Stimulated activated effector memory CD8-positive, alpha-beta T cell treated with anti-CD3 and anti-CD28 coated beads, Interleukin-12 subunit alpha, Interleukin-12 subunit beta, amount 100 ng/mL, for 72 hours (primary cell): ENCODE measurements at places on chromosomes 16 and 17.

- DNase-seq: no peak
Measured at GRCh38 chr17:73256220-73256619, 5.5 kb downstream of the CPSF4L start.

DNA sequence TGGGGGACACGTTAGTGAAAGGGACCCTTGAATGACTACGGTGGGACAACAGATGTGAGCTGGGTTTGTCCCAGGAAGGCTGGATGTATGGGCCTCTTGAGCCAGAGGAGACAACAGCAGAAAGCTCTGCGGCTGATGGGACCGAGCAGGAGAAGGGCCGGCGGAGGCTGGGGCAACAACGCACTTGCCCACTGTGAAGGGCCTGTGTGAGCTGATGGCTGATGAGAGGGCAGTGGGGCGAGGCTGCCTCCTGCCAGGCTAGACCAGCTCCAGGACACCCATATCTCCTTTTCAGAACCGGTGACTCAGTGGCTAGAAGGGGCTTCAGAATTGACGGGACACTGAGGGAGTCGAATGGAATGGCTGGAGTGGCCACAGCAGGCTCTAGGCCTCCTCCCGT lies 250.1 kb downstream of the SEC14L1 start:
- DNase-seq: no peak

DNA sequence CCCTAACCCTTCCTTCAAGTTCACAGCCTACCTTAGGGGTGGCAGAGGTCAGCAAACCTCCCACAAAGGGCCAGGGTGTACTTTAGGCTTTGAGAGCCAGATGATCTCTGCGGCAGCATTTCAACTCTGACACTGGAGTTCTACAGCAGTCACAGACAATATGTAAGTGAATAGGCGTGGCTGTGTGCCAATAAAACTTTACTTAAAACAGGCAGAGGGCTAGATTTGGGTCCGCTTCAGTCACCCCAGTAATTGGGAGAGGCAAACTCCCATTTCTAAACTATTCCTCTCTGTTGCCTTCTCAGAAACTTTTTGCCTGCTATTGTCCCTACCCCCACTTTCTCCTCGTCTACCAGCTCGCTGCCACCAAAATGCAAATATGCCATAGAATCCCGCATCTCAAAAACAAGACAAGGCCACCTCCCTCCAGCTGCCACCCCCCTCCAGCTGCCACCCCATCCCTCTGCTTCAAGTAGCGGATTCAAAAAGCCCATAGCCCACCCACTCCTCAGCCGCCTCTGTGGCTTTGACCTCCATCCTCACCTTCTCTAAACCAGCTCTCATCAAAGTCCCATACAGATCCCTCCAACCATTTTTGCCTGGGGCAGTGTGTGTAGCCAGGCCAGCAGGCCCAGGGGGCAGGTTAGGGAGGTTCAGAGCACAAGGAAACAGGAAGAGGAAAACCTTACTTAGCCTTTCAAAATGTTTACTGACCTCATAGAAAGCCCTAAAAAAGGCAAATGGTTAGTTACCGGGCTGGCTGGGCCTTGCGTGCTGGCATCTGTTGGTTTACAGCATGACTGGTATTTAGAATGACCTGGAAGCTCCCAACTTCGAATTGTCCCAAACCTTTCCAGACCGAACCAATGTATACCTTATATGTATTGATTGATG lies 19.9 kb upstream of the DNAH17 start:
- no peak for DNase-seq

DNA sequence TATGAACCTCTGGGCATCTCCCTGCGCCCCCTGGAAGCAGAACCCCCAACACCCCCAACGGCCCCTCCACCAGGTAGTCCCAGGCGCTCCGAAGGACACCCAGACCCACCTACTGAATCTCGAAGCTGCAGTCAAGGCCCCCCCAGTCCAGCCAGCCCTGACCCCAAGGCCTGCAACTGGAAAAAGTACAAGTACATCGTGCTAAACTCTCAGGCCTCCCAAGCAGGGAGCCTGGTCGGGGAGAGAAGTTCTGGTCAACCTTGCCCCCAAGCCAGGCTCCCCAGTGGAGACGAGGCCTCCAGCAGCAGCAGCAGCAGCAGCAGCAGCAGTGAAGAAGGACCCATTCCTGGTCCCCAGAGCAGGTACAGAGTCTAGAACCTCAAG lies 1.5 kb downstream of the BCL6B start:
- DNase-seq: no peak

- DNase-seq: no peak
Measured at GRCh38 chr16:24701521-24701951, 27.9 kb upstream of the TNRC6A start.
